ENCODE measurements at places on chromosomes 16 and 17.
A peak's percentile ranks its signal among the peaks of the same experiment; 100 is the strongest.

- no peak for DNase-seq
Measured at GRCh38 chr17:28547096-28547622, 5.3 kb downstream of the UNC119 start.

DNA sequence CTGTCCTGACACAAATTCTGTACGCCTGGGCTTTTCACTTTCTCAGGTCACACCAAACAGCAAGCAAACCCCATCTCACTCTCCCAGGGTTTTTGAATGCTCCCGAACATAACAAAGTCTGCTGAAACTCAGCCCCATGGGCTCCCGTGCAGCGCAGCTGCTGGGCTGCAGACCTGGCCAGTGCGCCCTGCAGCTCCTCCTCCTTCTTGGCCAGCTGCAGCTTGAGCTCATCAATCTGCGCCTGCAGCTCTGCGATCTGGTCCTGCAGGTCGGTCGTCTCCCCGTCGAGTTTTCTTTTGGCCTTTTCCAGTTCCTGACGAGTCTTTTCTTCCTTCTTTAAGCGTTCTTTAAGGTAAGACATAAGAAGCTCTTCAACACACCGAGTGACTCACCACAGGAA, 70.5 kb downstream of the NDEL1 start:
- no peak for DNase-seq

DNA sequence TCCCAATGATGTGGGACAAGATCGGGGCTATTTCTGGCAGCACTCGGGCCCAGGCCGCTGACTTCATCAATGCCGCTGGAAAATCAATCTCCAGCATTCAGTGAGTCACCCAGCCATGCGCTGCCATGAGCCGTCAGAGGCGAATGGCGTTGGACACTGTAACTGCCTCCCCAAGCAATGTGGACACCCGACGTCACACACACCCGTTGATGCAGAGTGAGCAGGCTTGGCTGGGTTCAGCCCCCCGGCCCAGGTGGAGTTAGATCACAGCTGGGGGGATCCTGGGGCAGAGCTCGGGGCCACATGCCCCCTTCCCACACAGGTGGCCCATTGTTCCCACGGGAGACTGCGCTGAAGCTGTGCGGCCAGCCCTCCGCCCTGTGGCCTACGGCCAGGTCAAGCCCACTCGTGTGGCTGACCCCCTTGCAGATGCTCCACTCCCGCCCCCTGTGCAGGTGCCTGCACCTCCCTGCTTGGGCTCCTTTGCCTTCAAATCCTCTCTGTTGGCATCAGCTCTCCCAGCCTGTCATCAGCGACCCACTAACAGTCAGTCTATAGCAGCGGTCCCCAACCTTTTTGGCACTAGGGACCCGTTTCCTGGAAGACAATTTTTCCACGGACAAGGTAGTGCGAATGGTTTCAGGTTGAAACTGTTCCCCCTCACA, 89.9 kb downstream of the TBC1D16 start:
- DNase-seq = no peak

GRCh38 chr17:70906808-70907207, 737.5 kb downstream of the KCNJ2 start:
- no peak for DNase-seq

GRCh38 chr17:58020401-58020800, 13.4 kb upstream of the SRSF1 start:
- DNase-seq = no peak

DNA sequence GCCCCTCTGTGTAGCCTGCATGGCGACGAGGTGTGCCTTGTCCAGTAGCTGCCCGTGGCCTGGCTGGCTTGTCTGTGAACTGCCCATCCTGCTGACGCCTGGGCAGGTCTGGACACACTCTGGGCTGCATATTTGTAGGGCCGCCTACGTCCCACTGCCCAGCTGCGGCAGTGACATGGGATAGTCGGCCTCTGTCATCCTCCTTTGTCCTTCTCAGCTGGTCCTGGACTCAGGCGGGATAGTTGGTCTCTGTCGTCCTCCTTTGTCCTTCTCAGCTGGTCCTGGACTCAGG, 14.5 kb downstream of the CARD14 start:
- no peak for DNase-seq

DNA sequence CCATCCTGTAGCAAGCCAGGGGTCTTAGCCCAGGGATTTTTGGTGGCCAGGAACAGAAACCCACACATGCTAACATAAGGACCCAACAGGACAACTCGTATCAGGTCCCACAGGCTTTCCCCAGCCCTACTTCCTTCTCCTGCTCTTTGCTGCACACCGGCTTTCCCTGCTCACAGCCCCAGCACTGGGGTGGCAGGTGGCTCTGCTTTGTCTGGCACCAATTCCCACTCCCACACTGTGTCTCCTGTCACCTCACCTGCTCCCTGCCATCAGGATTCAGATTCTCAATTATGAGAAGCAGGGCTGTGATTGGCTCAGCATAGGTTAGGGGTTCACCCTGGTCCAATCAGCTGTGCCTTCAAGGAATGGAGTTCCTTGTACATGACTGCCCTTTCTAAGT, 94.1 kb downstream of the TMEM132E start:
- no peak for DNase-seq

DNA sequence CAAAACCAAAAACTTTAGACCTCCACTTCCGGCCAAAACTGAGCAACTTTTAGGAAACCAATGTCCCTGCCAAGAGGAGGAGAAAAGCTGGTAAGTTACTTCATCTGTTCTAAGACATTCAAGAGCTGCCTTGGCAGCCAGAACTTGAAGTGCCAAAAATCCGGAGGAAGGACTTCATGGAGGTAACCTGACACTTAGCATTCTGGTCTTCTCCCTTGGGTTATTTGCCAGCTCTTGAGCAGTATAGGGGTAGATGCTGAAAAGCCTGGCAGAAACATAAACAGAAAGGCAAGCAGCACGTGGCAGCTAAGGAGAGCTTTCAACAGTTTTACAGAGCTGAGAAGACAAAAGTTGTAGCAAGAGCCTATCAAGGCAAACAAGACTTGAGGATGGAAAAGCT, 53.2 kb downstream of the CDYL2 start:
- no peak for DNase-seq

DNA sequence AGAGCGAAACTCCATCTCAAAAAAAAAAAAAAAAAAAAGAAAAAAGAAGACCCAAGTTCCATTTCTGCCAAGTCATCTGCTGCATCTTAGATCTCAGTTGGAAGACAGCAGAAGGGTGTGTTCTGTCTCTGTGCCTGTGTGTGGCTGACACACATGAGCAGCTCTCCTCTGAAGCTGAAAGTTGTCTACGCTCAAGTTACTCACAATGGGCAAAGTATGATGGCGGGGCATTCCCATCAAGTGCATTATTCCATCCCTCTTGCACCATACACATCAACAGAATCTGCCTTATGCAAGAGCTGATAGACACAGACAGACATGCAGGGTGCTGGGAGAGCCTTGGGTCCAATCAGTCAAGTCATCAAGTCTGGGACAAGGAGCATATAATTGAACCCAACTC, 402.2 kb downstream of the XYLT1 start:
- no peak for DNase-seq

DNA sequence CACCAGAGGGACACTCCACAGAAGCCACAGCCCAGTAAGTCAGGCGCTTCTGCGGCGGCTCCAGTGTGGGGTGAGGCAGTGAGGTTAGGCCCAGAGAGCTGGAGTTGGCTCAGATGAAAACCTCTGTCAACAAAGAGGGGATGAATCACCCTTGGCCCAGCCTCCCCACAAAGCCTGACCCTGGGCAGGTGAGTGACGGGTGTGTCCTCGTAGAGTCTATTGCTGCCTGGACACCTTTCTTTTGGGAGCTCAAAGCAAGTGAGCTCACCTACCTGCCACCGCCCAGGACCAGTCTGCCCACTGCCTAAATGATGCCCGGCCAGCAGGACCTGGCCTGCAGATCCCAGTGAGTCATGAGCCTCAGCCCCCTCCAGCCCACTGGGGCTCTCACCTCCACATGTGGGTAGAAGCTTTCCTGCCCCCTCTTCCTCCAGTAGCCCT, 24.9 kb upstream of the DBNDD1 start:
- no peak for DNase-seq

- DNase-seq = no peak
Measured at GRCh38 chr17:50663812-50664374, 29.2 kb downstream of the ABCC3 start.

DNA sequence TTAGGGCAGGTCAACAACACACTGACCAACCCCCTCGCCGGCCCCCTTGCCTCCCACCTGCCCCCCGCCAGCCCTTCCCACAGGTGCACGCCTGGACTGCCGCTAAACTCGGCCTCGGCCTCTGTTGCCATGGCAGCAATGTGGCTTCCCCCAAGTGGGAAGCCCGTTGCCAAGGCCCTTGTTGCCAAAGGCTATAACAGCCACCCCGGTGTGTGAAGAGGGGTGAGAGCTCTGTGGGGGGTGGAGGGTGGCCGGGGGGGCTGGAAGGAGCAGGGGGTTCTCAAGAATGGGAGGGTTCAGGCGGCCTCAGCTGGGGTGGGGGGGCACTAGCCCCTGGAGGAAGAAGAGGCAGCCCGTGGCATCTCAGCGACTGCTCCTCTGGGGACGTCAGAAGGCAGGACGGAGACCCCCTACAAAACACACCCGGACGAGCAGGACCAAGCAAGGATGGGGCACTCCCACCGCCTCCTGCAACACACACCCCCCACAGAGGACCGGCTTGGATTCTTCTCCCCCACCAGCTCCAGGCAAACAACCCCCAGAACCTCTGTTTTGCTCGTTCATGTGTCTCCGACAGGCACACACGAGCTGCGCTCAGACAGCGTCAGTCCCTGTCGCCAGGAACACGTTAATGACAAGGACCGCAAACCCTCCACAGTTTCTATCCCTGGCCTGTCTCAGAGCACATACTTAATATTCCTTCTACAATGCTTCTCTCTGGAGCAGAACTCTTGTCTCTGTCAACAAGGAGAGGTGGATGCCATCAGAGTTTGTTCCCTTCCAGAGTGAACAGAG, 55.7 kb downstream of the ABR start:
- DNase-seq = no peak

GRCh38 chr17:63722403-63722802, 19.2 kb downstream of the STRADA start:
- no peak for DNase-seq

DNA sequence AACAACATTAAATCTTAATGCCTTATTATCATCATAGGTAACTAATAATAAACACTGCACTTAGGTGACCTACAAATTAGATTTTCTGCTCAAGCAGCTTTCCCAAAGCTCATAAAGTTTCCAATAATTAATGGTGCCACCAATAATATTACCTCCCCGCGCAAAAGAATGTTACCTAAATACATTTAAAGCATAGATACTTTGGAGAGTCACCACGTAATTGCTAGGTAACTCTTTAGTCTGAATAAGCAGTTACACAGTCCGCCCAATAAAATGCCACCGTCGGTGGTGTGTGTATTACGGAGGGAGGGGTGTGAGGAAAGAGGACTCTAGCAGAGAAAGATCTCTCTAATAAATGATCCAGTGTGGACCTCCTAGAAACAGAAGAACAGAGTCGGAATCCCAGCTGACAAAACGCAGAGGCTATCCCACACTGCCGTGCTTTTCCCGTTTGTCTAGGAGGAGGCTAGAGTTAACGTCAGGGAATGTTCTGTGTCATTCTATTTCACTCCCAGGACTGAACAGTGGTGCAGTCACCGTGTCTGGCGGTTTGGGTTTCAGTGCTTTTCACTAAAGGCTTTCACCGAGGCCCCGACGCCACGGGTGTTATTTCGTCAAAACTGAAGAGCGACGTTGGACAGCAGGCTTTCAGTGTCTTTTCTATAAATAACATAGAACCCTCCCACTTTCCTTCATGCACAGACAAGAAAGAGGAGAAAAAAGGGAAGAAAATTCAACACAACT, 630 bp downstream of the RNFT1 start:
- peak; percentile 2 for DNase-seq

DNA sequence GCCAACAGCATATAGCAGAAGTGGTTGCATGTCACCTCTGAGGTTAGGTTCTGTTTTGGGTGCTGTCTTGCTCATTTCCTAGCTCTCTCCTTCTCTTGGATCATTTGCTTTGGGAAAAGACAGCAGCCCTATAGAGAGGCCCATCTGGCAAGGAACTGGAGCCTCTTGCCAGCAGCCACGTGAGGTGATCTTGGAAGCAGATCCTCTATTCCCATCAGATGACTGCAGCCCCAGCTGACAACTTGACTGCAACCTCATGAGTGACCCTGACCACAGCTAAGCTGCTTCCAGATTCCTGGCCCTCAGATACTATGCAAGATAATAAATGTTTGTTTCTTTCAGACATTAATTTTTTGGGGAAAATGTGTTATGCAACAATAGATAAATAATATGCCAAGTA, 213.3 kb upstream of the HS3ST4 start:
- DNase-seq = no peak

GRCh38 chr17:49093131-49093530, 39.4 kb upstream of the B4GALNT2 start:
- no peak for DNase-seq

- no peak for DNase-seq
Measured at GRCh38 chr17:59712862-59713261, 5.4 kb downstream of the VMP1 start.

DNA sequence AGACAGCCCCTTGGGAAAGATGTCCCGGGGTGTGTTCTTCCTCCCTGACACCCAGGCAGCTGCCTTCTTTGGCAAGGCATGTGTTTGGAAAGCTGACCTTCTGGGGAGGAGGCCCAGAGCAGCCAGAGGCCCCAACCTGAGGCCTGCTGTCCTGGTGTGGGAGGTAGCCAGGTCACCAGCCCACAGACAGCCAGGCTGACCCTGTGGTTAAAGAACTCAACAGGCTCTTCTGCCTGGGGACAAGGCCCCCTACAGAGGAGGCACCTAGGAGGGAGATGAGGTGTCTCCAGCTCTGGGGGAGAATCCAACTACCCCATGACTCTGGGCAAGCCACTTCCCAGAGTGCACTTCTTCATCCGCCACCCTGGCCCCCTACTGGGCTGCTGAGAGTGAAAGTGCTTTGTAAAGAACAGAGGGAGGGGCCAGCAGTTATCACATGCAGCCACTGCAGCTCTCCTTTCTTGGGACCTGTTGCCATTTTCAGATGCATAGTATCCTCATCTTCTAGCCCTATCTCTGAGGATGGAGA, 13.1 kb upstream of the SREBF1 start:
- DNase-seq = peak; percentile 38

- DNase-seq = no peak
Measured at GRCh38 chr17:81526662-81527571, 1.3 kb upstream of the FSCN2 start.

DNA sequence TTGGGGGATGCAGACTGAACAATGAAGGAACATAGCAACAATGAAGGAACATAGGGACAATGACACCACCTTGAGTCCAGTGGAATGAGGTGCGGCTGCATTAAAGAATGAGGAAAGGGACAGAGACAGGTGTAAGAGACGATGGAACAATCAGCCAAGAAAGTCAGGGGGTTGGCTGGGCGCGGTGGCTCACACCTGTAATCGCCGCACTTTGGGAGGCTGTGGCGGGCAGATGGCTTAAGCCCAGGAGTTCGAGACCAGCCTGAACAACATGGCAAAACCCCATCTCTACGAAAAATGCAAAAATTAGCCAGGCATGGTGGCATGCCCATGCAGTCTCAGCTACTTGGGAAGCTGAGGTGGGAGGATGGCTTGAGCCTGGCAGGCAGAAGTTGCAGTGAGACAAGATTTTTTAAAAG, 13.6 kb upstream of the CBFB start:
- DNase-seq = no peak
